ENCODE measurements at places on chromosomes 12 and 14. TPM values are rescaled to one million over a fixed set of nuclear protein-coding genes. Genes with fewer than 3 reads are reported as not detected.

TAS2R46 gene
- polyA plus RNA-seq = not detected

CD69 gene
- 1.3 TPM for polyA plus RNA-seq

TOMM20L gene
- polyA plus RNA-seq = not detected

ANO2 gene
- 0.25 TPM for polyA plus RNA-seq

C12orf54 gene
- not detected for polyA plus RNA-seq

TBC1D30 gene
- polyA plus RNA-seq = 0.60 TPM

TRPV4 gene
- polyA plus RNA-seq = 2.9 TPM

SLC6A12 gene
- 19.3 TPM for polyA plus RNA-seq

MCRS1 gene
- polyA plus RNA-seq = 27.4 TPM

SPTB gene
- 0.18 TPM for polyA plus RNA-seq

SDR9C7 gene
- polyA plus RNA-seq = not detected

VTI1B gene
- polyA plus RNA-seq = 29.8 TPM

CLEC4D gene
- 0.08 TPM for polyA plus RNA-seq

MYO1H gene
- polyA plus RNA-seq = not detected

TMEM229B gene
- polyA plus RNA-seq = 1.5 TPM

SLC7A7 gene
- polyA plus RNA-seq = 2.8 TPM

TMEM132D gene
- 0.01 TPM for polyA plus RNA-seq

TCTN2 gene
- 0.38 TPM for polyA plus RNA-seq

ANKS1B gene
- polyA plus RNA-seq = 0.39 TPM

KLRD1 gene
- polyA plus RNA-seq = 0.60 TPM

CCDC88C gene
- 1.3 TPM for polyA plus RNA-seq

OR6C2 gene
- polyA plus RNA-seq = not detected

MGAT2 gene
- polyA plus RNA-seq = 26.0 TPM

NACA gene
- polyA plus RNA-seq = 370 TPM

ADGRD1 gene
- 2.7 TPM for polyA plus RNA-seq

ADCK1 gene
- polyA plus RNA-seq = 4.8 TPM

MIPOL1 gene
- 0.51 TPM for polyA plus RNA-seq

GARIN6 gene
- polyA plus RNA-seq = not detected

C3AR1 gene
- polyA plus RNA-seq = 1.5 TPM

KRT82 gene
- polyA plus RNA-seq = not detected

DBX2 gene
- not detected for polyA plus RNA-seq

ERP27 gene
- 0.14 TPM for polyA plus RNA-seq

ZNF641 gene
- 3.0 TPM for polyA plus RNA-seq

DPF3 gene
- polyA plus RNA-seq = 1.1 TPM

COPS7A gene
- polyA plus RNA-seq = 37.7 TPM

KRT73 gene
- polyA plus RNA-seq = not detected

DHRS2 gene
- 0.33 TPM for polyA plus RNA-seq

EFCAB11 gene
- polyA plus RNA-seq = 2.1 TPM

CLEC4C gene
- polyA plus RNA-seq = not detected

TSPAN8 gene
- 9.3 TPM for polyA plus RNA-seq

PLXNC1 gene
- polyA plus RNA-seq = 0.71 TPM

REM2 gene
- 0.11 TPM for polyA plus RNA-seq

GUCY2C gene
- 0.01 TPM for polyA plus RNA-seq

RND1 gene
- 16.5 TPM for polyA plus RNA-seq

TSPAN11 gene
- polyA plus RNA-seq = 0.13 TPM

INSM2 gene
- not detected for polyA plus RNA-seq

LTB4R2 gene
- polyA plus RNA-seq = 1.2 TPM

TAS2R8 gene
- not detected for polyA plus RNA-seq
